ENCODE measurements at places on chromosomes 5 and 9.
A peak's percentile ranks its signal among the peaks of the same experiment; 100 is the strongest.

DNA sequence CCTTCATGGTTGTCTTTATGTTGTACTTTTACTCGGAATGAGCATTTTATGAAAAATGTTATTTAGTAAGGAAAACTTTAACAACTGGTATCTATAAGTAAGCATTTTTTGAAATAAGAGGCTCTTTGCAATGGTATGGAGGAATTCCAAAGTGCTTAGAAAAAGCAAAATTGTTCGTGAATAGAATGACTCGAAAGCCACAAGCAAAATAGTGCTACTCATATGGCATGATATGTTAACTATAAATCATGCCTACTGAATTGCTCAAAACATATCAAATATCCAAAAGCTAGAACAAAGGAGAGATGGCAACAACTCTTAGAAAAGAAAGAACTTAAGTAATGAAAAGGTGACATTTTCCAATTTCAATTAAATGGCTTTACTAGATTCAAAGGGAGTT lies 216.3 kb downstream of the KIAA0825 start:
- H3K27ac ChIP-seq = no peak overlapping the region
- peaks cover 8% of the 10 kb centered on the region for H3K4me1 ChIP-seq
- H3K27me3 ChIP-seq = peaks cover 3% of the 10 kb centered on the region
- DNase-seq = no peak
- no peaks in the 10 kb centered on the region for H3K36me3 ChIP-seq
- no peak overlapping the region for H3K4me3 ChIP-seq

- no peak overlapping the region for H3K27ac ChIP-seq
- H3K4me3 ChIP-seq = no peak overlapping the region
- no peaks in the 10 kb centered on the region for H3K4me1 ChIP-seq
- DNase-seq = no peak
- H3K27me3 ChIP-seq = no peaks in the 10 kb centered on the region
Observed at GRCh38 chr5:165527577-165527976, 2022.2 kb downstream of the MAT2B start.

- H3K27me3 ChIP-seq = no peaks in the 10 kb centered on the region
- no peak for DNase-seq
- peaks cover 44% of the 10 kb centered on the region for H3K4me1 ChIP-seq
- peaks cover 21% of the 10 kb centered on the region for H3K36me3 ChIP-seq
Observed at GRCh38 chr9:69131682-69132081, 42.4 kb upstream of the TJP2 start.

DNA sequence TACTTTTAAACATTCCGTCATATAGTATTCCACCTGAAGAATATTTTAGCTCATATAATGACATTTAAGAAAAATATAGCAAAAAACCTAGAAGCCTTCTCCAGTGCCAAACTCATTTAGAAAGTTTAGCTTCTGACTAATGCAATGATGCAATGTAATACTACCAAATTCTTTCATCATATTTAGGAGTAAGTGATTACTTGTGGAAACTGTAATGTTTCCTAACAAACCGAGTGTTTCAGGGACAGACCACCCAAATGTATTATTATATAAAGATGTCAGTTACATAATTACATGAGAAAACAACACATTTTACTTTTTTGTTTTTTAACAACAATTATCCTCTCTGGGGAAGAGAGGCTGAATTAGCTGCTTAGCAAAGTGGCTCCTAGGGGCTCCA lies 316.2 kb downstream of the ARL15 start:
- H3K27me3 ChIP-seq = no peaks in the 10 kb centered on the region
- no peaks in the 10 kb centered on the region for H3K36me3 ChIP-seq
- no peak overlapping the region for H3K27ac ChIP-seq
- no peak for DNase-seq

- H3K36me3 ChIP-seq = peaks cover 20% of the 10 kb centered on the region
Observed at GRCh38 chr5:64900618-64901017, 131.9 kb downstream of the CWC27 start.

GRCh38 chr5:4847766-4848165 lies 292.4 kb upstream of the ADAMTS16 start:
- no peaks in the 10 kb centered on the region for H3K27me3 ChIP-seq
- no peak overlapping the region for H3K27ac ChIP-seq
- no peaks in the 10 kb centered on the region for H3K4me1 ChIP-seq
- H3K4me3 ChIP-seq = no peak overlapping the region

DNA sequence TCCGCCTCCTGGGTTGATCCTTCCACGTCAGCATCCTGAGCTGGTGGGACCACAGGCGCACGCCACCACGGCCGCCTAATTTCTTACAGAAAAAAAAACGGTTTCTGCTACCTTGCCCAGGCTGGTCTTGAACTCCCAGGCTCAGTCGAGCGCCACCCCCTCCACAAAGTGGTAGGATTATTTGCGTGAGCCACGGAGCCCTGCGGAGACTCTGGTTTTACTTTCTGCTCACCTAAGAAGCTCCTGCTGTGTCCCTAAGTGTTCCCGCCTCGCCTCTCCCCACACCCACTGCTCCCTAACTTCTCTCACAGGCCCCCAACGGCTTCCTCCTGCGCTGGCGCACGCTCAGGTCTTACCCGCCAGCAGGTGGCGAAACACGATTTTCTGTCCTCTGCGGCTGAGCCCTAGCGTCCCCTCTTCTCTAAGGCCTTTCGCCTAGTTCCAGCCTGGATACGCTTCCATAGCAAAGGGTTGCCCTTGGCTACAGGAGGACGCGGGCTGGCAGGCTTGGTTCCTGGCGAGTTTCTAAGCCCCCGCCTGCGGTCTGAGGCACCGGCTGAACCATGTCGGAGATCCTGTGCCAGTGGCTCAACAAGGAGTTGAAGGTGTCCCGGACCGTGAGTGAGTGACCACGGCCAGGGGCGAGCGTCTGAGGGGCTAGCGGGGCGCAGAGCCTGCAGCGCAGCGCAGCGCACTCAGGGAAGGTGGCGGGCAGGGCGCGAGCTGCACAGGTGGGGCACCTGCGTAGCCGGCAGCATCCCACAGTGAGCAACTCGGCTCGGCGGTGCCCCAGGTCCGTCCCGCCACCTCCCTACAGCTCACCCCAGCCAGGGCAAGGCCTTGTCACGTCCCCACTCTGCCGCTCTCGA lies at the start of gene SPEF2:
SPEF2 (plus strand) TSS at position 429 of the 869 bp plus-strand sequence; CDS start at position 564, 135 bp downstream.
- H3K4me3 ChIP-seq = peak within 1 kb of the TSS; percentile 97
- peaks cover 13% of the 10 kb centered on the region for H3K27me3 ChIP-seq
- peak; percentile 72 for DNase-seq
- H3K4me1 ChIP-seq = peaks cover 5% of the 10 kb centered on the region
- peak within 1 kb of the TSS; percentile 96 for H3K27ac ChIP-seq

DNA sequence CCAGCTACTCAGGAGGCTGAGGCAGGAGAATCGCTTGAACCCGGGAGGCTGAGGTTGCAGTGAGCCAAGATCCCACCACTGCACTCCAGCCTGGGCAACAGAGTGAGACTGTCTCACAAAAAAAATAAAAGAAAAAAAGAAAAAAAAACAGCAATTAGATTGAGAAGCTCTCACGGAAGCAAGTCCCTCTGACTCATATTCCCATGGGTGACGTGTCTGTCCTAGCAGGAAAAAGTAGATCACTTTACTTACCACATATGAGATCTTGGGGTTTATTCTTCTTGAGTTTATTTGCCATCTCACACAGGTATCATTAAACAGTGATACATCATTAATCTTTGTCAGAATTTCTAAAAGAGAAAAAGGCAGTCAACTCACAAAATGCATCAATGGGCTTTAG lies 62.6 kb downstream of the SUSD1 start:
- H3K4me1 ChIP-seq = peaks cover 15% of the 10 kb centered on the region
- H3K4me3 ChIP-seq = no peak overlapping the region
- no peak overlapping the region for H3K27ac ChIP-seq
- peaks cover 25% of the 10 kb centered on the region for H3K36me3 ChIP-seq

- H3K36me3 ChIP-seq = no peaks in the 10 kb centered on the region
- H3K4me1 ChIP-seq = peaks cover 18% of the 10 kb centered on the region
- no peak for DNase-seq
- H3K4me3 ChIP-seq = no peak overlapping the region
Observed at GRCh38 chr5:91140657-91141056, 242.5 kb downstream of the ARRDC3 start.

DNA sequence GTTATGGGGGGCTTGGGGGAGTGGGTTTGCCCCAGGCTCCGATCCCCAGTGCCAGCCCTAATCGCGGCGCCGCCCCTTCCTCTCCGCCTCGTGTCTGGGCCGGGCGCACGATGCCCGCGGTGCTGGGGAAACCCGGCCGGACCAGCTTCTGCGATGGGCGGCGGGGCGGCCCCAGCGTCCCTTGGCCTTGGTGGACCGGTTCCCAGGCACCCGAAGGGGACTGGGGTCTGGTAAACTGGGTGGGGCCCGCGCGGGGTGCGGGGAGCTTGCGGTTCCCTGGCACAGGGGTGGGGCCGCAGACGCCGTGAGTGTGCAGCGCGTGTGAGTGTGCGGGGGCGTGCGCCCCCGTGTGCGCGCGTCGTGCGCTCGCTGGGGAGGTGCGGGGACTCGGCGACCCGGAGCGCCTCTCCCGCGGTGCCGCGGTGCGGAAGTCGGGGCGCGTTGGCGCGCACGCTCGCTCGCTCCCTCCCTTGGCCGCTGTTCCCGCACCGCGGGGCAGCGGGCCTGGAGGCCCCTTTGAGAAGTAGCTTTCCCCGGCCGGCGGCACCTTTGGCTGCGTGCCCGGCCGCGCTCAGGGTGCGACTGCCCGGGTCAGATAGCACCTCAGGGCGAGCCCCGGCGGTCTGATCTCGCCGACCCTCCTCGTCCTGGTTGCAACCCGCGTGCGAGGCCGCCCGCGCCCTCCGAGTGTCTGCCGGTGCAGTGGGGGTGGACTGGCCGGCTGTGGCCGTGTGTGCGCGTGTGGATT lies 568 bp downstream of the MACIR start:
- peak overlapping the region; percentile 87 for H3K4me3 ChIP-seq
- peak overlapping the region; percentile 92 for H3K27ac ChIP-seq
- no peaks in the 10 kb centered on the region for H3K27me3 ChIP-seq
- peak; percentile 46 for DNase-seq
- peaks cover 30% of the 10 kb centered on the region for H3K4me1 ChIP-seq
- no peaks in the 10 kb centered on the region for H3K36me3 ChIP-seq

- DNase-seq = no peak
- H3K27me3 ChIP-seq = peaks cover 5% of the 10 kb centered on the region
- no peaks in the 10 kb centered on the region for H3K36me3 ChIP-seq
- no peak overlapping the region for H3K27ac ChIP-seq
Observed at GRCh38 chr9:77588271-77588937, 59.7 kb downstream of the GNA14 start.

- H3K4me1 ChIP-seq = peaks cover 9% of the 10 kb centered on the region
- DNase-seq = no peak
- no peaks in the 10 kb centered on the region for H3K36me3 ChIP-seq
- no peak overlapping the region for H3K27ac ChIP-seq
Observed at GRCh38 chr9:14136047-14136635, 177.8 kb downstream of the NFIB start.

DNA sequence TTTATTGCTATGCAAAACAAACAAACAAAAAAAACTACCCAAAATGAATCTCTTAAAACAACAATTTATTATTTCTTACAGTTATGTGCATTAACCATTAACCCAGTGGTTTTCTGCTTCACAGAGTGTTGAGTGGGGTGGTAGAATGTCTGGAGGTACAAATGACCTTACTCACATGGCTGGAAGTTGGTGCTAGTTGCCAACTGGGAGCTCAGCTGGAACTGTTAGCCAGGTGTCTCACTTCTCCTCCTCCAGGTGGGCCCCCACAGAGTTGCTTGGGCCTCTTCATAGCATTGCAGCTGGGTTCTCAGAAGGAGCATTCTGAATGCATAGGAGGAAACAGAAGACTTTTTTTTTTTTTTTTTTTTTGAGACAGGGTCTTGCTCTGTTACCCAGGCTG lies 10.5 kb upstream of the B4GALT1 start:
- H3K27me3 ChIP-seq = no peaks in the 10 kb centered on the region
- no peak for DNase-seq
- peaks cover 3% of the 10 kb centered on the region for H3K4me1 ChIP-seq
- H3K4me3 ChIP-seq = no peak overlapping the region

DNA sequence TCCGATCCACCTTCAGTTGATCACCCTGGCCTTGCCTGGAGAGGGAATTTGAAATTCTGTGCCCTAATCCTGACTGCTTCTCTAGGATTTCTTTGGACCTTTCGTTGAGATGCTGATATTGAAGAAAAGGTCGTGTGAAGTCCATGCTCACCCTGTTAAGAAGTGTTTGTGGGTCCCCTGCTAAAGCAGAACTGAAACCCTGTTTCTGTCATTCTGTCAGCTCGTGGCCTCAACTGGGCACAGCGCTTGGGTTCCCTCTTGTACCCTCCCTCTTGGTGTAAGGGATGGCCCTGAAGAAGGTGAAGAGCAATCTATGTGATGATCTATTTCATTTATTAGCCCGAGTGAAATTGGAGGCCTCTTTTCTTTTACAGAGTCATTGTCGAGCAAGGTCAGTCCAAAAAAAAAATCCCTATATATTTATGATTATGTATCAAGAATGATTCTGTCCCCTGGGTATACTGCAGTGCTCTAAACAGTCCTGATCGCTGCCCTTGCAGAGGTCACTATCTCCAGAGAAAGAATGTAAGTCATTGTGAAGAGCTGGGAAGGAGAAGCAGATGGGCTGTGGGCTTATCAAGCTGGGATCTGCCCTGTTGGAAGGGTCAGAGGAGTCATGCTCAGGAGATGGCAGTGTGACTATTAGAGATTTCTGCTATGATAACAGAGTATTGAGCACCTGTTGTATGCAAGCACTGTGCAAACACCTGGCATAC lies 56.1 kb downstream of the WWC1 start:
- peaks cover 12% of the 10 kb centered on the region for H3K36me3 ChIP-seq
- H3K27me3 ChIP-seq = no peaks in the 10 kb centered on the region
- peaks cover 69% of the 10 kb centered on the region for H3K4me1 ChIP-seq
- H3K4me3 ChIP-seq = peak overlapping the region; percentile 15
- H3K27ac ChIP-seq = peak overlapping the region; percentile 96
- no peak for DNase-seq

DNA sequence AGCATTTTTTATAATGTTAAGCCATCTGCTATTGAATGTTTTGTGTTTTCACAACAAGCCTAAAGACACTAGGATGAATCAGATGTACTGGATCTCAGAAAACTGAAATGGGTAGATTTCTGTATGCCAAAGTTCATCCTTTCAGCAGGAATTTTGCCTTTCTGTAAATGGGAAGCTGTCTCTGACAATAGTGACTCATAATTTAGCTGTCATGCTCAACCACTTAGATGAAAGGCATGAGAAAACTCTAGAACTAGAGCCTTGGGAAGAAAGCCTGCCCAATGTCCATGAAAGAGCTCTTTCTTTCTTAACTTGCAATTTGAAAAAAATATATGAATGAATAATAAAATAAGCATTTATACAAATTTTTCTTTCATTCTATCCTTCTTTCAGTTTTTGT lies 616.0 kb upstream of the EDIL3 start:
- H3K4me1 ChIP-seq = no peaks in the 10 kb centered on the region
- DNase-seq = no peak
- no peak overlapping the region for H3K4me3 ChIP-seq
- H3K27ac ChIP-seq = no peak overlapping the region
- H3K27me3 ChIP-seq = no peaks in the 10 kb centered on the region
- H3K36me3 ChIP-seq = no peaks in the 10 kb centered on the region

DNA sequence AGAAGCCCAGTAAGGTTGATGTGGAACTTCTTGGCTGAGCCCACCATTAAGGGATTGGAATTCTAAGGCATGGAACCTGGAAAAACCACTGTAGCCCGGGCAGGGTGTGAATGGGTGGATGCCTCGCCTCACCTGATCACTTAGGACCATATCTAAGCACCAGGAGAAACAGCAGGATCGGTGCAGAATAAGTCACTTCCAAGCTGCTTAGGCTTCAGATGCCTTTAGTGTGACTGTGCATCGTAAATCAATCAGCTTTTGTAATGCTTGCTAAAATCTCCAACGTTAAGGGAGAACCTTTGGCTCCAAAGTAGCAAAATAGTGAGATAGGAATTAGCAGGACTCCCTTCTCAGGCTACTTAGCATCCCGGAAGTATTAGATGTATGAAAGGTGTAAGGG lies 103.9 kb upstream of the MEGF10 start:
- H3K4me3 ChIP-seq = no peak overlapping the region
- no peaks in the 10 kb centered on the region for H3K27me3 ChIP-seq
- peaks cover 1% of the 10 kb centered on the region for H3K4me1 ChIP-seq
- H3K27ac ChIP-seq = no peak overlapping the region
- no peaks in the 10 kb centered on the region for H3K36me3 ChIP-seq
